ENCODE measurements at places on chromosomes 3 and 15.

GRCh38 chr3:183208260-183208659 is 44.8 kb upstream of the B3GNT5 start:
- DNase-seq = no peak

GRCh38 chr15:53247041-53247708 is 457.0 kb upstream of the ONECUT1 start:
- DNase-seq = no peak

GRCh38 chr3:150091626-150092025 is 120.9 kb upstream of the PFN2 start:
- DNase-seq = no peak

DNA sequence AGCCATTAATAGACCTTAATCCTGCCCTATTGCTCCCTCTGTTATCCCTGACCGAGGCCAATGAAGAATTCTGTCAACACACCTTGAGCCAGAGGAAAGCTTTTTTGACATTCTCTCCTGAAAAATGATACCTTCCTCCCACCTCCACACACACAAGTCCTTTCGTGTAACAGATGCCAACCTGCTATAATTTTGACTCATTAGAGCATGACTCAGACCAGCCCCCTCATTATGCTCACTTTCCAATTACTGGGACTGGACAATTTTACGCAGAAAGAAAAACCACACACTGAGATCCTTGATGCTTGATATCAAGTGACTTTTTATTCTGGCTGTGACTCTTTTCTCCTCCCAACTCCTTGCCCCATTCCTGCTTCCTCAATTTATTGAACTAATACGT is 50.9 kb downstream of the LSAMP start:
- DNase-seq = peak; percentile 88

DNA sequence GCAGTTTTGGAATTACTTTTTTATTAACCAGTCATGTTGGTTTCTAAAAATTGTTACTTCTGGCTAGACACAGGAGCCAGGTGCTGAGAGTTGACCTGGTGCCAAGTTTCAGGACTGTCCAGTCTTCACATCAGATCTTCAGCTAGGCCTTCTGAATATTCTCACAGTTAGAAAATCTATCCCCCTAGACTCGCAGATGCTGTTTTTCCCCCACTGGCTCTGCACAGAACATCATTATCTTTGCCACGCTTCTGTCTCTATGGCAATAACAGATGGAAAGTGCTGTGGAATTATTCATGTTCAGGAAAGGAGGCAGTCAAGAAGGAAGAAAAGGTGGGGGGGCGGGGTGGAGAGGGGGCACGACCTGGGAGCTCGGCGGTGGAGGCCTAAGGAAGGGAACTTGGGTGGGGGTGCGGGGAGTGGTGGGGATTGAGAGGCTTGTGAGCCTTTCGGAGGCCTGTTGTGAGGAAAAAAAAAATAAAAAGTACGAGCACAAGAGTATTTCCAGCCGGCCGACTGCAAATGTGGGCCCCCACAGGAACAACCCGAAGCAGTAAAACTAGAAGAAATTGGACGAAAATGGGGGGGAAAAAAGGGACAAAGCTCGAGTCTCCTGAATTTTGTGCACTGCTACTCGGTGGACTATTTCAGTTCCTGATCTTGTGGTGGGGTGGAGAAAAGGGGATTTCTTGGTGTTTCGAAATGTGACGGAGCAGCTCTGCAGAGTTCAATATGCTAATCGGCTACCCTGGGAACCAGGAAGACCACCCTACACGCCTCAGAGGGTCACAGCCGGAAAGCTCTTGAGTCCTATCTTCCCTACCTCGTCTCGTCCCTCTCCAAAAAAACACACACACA is 1.5 kb upstream of the SKIL start:
- DNase-seq = no peak

DNA sequence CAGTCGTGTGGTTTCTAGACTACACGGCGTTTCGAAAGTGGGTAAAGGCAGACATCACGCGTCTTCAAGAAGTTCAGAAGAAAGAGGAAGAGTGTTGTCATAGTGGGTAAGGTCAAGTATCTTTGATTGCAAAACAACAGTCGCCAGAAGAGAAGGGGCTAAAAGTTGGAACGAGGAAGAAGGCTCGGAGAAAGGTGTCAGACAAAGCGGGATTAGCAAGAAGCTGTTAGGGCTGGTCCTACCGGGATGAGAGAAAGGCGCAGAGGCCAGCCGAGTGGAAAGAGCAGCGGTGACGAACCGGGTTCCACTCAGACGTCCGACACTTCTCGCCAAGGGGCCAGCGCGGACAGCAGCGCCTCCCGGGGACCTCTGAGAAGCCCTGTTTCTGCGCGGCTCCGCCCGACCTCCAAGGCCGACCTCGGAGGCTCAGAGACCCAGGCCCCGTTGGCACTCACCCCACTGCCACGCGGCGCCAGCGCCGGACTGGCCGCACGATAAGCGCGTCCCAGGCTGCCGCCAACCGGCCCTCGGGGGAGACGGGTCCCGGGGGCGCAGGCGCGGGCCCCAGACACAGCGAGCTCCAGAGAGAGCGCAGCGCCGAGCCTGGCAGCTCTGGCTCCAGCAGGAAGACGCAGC is 436 bp downstream of the ADPGK start:
- no peak for DNase-seq

DNA sequence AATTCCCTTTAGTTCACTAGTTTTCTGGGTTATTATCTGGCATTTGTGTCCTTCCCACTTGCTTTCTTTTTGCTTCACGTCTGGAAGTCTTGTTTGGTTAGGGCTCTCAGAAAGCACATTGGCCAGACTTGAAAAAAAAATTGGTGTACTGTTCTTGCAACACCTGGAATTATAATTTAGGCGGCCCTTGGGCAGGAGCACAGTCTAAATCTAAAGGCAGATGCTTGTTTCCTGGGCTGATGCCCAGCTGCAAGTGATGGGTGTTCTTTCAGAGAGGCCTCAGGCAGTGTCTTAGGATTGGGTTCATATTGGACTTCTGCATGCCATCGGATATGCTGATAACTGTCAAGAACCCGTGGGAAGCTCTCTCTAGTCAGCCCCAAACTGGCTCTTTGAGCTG is 521.5 kb downstream of the PDCD6IP start:
- DNase-seq = no peak

- DNase-seq = no peak
Measured at GRCh38 chr3:52685285-52685708, 416 bp downstream of the PBRM1 start.

GRCh38 chr3:7207125-7207524 is 346.2 kb downstream of the GRM7 start:
- DNase-seq = no peak

DNA sequence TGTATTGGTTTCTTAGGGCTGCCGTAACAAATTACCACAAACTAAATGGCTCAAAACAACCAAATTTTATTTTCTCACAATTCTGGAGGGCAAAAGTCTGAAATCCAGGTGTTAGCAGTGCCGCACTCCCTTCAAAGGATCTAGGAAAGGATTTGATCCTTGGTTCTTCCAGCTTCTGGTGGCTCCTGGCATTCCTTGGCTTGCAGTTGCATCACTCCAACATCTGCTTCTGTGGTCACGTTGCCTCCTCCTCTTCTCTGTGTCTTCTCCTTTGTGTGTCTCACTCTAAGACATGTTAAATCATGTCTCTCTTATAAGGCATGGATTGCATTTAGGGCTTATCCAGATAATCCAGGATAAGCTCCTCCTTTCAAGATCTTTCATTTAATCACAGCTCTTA is 262.2 kb downstream of the MEX3B start:
- DNase-seq = no peak

- DNase-seq = no peak
Measured at GRCh38 chr3:67983166-67983565, 328.8 kb upstream of the SUCLG2 start.

DNA sequence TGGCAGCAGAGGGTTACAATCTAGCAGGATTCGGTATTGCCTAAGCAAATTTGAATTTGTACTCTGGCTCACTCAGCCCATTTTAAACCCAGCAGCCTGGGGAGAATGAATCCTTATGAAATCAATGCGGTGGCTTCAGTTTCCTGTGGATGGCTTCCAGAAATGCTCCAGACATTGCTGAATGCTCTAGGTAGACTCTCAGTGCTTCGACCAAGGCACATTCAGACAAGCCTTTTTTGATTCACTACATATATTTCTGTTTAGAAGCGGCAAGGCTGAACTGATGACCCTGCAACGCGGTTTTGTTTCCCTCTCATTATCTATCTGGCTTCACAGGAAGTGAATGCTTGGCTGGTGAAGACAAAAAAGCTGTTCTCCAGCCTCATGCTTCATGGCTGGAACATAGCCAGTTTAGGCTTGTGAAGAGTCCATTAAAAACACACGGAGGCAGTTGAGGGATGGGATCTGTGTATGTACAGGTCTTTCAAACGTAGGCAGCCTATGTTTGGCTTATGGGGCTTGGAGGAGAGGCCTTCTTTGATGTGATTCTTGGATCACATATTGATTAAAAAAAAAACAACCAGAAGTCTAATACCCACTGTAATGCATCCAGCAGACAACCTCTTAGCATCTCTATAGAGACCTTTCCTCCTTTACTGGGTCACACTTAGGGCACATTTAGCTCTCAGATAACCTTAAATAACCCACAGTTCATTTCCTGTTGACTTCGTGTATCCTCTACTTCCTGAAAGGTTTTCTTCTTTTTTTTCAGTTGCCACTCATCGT is 400.2 kb upstream of the TBL1XR1 start:
- peak; percentile 92 for DNase-seq

GRCh38 chr3:181497358-181497757 is 214.4 kb upstream of the SOX2 start:
- no peak for DNase-seq

DNA sequence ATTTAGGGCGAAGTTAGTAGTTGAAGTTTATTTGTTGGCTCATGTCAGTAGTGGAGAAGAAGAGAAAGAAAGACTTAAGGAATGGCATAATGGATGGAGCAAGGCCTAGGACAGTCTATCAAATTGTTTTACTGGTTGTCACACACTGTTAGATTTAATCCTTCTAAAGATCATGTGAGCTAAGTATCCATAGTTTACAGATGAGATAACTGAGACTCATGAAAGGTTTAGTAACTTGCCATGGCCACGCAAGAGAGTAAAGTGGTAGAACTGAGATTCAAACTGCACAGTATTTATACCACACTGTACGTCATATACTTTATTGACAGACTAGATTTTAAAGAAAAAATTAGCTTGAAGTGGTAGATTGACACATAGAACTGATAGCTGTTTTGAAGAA is 11.4 kb downstream of the SPRED1 start:
- no peak for DNase-seq

DNA sequence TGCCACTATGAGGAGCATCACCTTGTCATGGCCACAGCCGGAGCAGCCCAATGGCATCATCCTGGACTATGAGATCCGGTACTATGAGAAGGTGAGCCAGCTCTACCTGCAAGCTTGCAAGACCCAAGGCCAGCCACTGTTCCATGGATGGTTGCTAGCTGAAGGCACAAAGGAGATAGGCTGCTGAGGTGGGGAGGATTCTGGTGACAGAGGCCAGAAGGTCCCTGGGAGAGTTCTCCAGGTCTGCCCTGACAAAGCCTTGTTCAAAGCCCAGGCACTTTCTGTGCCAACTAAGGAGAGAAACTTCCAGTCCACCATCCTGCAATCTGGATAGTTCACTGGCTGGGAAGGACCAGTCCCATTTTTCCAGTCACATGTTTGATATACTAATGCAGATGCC is 359.1 kb downstream of the EPHB1 start:
- DNase-seq = no peak

GRCh38 chr3:5565026-5565425 is 377.5 kb downstream of the EDEM1 start:
- no peak for DNase-seq

DNA sequence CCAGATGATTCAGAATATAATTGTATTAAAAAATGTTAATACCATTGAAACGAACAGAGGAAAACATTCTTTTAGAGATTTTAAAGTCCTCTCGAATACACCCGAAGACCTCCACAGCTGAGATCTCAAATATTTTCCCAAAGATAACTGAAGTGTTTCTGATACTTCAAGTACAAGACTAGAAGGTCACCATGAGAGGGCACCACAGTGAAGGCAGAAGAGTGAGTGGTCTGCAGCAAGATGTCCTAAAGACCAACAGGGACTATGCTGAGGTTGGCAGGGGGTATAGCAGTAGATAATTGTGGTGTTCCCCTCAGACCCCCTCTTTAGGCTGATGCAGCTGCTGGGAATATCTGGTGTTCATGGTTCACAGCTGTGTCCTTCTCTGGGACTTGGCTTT is 156.5 kb downstream of the PDCD6IP start:
- no peak for DNase-seq

GRCh38 chr3:132753946-132754345 is 31.7 kb upstream of the NPHP3 start:
- DNase-seq = no peak

DNA sequence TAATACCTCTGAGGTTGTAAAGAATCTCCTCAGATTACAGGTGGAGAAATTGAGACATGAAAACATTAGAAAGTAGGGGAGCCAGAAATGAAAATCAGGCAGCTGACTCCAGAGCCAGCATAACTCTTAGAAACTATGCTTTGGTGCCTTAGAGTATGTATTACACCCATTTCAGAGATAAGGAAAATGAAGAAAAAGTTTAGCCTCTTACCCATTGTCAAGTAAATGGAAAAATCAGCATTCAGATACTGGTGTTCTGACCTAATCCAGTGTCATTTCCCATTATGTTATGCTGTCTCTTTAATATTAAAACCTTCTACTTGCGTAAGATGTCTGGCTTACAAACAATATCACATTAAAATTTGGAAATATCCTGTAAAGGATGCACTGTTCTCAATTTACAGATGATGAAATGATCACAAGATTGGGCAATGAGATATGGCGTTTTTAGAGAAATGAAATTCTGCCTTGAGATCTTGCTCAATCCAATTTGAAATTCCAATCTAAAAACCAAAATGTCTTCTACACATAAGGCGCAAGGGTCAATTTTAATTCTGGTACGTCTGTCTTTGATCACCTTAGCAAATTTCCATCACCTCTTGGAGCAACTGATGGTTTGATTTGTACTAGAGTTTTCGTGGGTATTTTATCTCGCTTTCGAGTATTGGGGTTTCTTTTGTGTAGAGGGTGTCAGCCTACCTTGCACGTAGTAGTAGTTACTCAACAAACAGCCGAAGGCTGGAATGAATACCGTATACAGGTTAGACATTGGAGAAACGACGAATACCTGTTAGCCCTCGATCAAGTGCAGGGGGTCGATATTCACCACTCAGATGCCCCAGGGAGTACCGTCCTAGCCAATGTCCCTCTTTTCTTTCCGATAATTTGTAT is 902 bp upstream of the ZCWPW2 start:
- no peak for DNase-seq

GRCh38 chr3:65945480-65945879 is 93.2 kb downstream of the MAGI1 start:
- no peak for DNase-seq

- no peak for DNase-seq
Measured at GRCh38 chr3:8645712-8646111, 1.1 kb upstream of the SSUH2 start.

GRCh38 chr15:99399618-99400017 is 148.3 kb downstream of the LRRC28 start:
- DNase-seq = no peak

DNA sequence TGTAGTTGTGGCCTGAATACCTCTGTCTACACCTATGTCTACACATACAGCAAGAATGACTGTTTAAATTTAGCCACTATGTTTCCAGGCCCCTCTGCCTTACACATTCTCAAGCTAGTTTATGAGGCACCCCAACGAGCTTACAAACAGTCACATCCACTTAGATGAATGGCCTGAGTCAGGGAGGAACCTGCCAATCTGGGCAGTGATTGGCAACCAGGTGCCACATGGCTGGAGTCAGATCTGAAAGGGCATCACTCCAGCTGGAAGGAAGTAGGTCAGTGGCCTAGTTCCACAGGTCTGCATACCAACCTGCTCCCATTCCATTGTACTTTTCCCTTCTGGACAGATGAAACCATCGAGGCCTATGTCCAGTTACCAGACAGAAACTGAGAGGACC is 136.3 kb downstream of the FOXP1 start:
- no peak for DNase-seq

Measured in NCI-H1436 treated with DMSO at 0.1 percent for 48 hours (cell line).